ENCODE measurements at places on chromosomes 12 and 14.

DNA sequence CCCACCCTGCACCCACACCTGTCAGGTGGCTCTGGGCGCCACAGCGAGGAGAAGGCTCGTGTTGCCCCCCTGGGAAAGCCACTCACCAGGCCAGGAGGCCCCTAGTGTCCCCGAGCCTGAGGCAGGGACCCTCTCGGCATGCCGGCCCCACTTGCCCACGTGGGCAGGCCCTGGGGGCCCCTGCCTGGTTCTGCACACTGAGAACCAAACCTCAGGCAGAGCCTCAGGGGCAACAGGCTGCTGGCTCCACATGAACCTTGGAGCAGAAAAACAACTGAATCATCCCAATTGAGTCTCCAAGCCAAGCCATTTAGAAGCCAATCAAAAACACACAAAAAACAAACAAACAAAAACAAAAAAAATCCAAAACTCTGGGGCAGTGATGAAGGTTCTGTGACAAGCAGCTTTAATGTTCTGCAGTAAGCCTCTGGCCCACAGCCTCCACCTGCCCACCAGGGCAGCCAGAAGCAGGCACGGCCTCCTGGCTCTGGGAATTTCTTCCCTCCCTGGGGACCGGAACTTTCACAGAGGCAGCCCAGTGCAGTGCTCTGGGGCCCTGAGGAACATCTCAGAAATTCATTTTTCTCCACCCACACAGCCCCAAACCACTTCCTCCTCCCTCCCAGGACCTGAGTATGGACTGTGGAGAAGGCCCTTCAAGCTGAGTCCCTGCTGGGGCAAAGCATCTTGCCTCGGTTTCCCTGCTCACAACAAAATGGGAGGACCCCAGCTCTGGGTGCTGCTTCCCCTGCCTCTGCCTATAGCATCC, 90.2 kb downstream of the CHGA start:
- no peak for DNase-seq

DNA sequence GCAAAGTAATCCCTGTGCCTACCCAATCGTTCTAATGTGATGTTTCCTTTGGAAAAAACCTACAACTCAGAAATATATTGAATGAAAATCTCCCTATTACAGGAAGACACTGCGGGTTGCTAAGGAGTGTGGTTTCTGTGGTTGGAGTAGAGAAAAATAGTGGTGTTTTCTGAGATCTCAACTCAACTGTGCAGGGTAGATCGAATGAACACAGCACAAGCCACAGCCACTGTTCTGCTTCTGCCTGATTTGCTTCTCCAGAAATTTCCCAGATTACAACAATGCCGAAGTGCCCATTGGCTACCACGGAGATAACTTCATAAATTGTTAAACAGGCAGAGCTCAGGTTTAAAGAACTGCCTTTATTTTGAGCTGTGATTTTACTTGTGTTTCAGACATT, 480.4 kb downstream of the DIO2 start:
- no peak for DNase-seq

DNA sequence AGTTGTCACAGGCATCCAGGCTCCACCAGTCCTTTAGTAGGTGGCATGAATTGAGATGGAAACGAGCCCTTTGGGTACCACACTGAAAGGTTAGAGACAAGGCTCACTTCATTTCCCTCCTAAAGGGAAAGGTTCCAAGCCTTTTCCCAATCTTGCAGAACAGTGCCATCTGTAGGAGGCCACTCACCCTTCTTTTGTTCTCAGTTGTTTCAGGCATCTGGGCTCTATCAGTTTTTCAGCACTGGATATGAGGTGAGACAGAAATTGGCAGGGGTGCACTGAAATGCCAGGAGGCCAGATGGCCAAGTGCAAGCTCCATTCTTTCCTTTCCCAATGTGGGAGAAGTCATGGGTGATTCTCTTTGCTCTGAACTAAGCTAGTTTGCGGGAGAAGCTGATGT, 15.2 kb downstream of the FBXO33 start:
- DNase-seq = no peak

- DNase-seq = no peak
Measured at GRCh38 chr14:97634751-97635150, 837.6 kb downstream of the VRK1 start.

GRCh38 chr12:33587354-33587753, 147.7 kb upstream of the SYT10 start:
- DNase-seq = no peak

- DNase-seq = peak; percentile 54
Measured at GRCh38 chr12:118436002-118436730, 59.8 kb downstream of the SUDS3 start.

Data from HAP-1 (cell line).